ENCODE measurements at places on chromosomes 2 and 18.

DNA sequence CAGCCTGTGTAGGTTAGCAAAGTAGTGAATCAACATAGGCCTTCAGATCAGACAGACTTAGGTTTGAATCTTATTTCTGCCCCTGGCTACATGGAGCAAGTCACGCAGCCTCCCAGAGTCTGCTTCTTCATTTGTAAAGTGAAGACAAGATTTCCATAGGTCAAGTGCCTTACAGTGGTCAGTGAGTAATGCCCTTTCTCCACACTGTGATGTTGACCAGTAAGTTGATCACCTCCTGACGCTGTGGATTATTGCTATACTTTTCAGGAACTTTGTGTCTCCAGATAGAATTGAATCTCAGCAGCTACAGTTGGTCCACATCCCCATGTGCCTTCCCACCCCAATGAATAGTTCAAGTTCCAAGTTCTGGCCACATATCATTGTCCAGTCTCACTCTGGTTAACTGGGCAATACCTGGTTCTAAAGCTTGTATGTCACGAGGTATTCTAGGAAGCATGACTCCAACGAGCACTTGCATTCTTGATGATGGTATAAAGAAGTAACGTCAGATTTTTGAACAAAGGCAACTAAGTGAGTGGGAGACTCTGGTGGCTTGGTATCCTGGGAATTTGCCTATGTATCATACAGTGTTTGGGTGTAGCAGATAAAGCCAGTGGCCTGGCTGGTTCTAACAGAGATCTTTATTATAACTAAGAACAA is 2.1 kb upstream of the CLIP4 start:
- no peak for DNase-seq

DNA sequence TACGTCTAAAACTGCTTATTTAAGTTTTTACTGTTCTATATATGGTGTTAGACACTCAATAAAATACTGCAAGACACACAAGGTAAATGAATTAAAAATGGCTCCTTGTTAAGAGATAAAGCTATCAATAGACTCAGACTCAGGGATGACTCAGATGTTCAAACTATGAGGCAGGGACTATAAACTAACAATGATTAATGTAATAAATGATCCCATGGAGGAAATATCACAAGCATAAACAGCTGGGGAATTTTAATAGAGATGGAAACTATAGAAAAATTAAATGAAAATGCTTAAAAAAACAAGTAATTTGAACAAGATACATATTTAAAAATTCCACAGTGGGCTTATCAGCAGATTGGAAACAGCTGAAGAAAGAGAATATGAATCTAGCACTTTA is 650.8 kb downstream of the DCDC2C start:
- DNase-seq: no peak

- no peak for DNase-seq
These were observed 184.1 kb upstream of the FN1 start for GRCh38 chr2:215619989-215620388.

GRCh38 chr2:3242747-3243369 is 134.8 kb downstream of the EIPR1 start:
- no peak for DNase-seq

GRCh38 chr2:70897977-70898226 is 37.8 kb upstream of the ATP6V1B1 start:
- no peak for DNase-seq

DNA sequence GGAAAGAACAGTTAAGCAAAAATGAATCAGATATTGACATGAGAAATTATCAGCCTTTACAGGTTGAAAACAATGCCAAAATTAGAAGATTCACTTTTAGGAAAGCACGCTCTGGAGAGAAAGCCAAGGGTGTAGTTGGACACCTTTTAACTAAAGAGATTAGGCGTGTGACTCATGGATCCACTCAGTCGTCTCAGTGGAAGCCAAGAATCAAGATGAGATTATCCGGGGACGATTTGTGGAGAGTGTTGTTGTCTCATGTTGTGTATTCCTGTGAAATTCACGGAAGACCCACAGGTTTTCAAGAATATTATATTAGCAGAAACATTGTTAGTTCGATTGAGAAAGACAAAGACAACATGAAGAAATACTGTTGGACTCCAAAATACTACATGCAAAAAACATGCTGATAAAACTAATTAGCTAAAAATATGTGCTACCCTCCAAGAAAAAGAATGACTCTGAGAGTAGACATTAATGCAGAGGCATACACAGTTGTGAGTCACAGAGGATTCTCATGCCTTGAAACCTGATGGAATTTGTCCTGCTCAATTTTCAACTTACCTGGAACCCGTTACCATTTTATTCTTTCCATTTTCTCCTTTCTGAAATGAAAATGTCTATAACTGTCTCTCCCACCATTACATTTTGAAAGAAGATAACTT is 192.1 kb upstream of the RND3 start:
- no peak for DNase-seq

DNA sequence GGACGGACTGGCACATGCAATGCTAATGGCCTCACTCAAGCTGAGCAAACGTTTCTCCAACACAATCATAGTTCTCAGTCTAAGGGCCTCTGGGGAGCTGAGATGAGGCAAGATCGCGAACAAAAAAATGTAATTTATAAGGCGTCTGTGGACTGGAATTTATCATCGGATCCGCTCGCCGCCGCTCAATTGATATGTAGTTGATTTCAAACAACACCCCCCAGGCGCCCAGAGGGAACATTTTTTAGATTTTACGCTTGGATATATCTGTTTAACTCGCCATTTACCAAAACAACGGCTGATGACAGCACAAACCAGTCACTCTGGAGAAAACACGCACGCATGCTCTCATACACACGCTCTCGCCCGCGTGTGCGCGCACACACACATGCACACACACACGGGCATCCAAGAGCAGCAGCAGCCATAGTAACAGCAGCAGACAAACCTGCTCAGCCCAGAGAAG is 335.8 kb downstream of the SMAD2 start:
- no peak for DNase-seq

DNA sequence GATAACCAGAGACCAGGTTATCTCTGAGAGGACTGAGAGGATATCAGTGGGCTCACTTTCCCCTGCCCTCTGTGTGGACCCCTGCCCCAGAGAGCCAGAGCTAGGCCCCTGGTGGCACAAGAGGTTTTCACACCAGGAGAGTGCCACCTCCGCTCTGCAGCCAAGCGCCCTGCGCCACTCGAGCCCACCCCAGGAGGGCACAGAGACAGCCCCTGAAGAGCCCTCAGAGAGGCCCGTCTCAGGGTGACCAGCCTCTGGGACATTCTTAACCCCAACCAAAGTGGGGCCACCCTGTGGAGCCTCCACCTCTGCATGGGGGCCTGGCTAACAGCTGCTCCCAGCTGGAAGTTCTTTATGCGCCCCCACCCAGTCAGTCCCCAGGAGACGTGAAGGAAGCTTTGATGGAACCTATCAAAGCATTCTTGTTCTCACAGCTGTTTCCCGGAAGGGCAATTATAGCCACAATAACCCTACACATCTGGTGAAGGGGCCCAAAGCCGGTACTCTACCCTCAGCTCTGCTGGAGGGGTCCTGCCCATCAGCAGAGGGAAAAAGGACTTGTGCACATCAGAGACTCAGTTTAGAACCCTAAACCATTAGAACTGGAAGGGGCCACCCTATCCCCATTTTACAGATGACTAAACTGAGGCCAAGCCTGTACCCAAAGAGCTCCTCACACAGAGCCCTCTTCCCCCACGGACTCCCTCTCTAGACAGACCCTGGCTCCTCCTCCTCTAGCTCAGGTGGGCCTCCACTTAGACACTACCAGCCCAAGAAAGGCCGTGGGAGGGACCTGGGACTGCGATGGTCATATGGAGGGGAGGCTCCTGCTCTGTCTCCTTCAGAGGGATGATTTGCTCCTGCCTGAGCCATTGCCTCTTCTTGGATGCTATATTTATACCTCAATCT is 101.1 kb downstream of the ZFP36L2 start:
- DNase-seq: no peak

GRCh38 chr2:241112592-241112991 is 10.5 kb upstream of the MTERF4 start:
- DNase-seq: peak; percentile 78

- DNase-seq: no peak
These were observed 75.8 kb upstream of the SLC14A2 start for GRCh38 chr18:45539491-45539891.

GRCh38 chr2:196252408-196253115 is 81.2 kb upstream of the STK17B start:
- no peak for DNase-seq

- no peak for DNase-seq
These were observed 112.2 kb upstream of the TTC39C start for GRCh38 chr18:23902396-23902795.

GRCh38 chr18:57253903-57254302 is 98.5 kb upstream of the ST8SIA3 start:
- no peak for DNase-seq

DNA sequence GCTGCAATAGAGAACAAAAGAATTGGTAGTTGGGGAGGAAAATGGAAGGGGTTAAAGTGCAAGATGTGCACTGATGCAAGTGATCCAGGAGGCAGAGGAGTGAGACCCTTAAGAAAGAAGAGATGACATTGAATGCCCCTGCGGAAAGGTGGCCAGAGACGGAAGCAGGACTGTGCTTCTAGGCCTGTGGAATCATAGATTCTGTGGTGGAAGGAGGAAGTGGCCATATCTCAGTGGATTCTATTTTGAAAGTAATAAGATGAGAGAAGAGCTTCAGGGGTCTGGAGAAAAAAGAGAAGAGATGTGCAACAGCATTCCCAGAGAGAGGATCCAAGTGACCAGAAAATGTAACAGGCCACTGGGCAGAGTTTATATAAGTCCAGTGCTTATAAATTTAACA is 18.6 kb upstream of the GYPC start:
- DNase-seq: no peak

DNA sequence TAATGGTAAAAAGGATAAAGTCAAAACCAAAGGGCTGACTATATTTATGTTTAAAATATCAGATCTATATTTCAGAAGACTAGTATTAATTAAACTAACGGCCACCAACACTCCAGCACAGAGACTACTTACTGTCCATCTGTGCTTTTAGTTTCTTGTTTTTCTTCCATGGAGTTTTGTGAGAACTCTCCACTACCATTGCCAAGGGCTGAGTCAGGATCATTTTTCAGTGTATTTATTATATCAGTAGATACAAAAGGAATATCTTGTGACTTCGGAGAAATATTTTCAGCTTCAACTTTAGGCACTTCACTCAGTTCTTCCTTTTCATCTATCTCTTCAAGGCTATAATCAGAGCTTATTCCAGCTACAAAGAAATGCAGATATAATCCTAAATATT is 79.1 kb upstream of the GRB14 start:
- no peak for DNase-seq

- no peak for DNase-seq
These were observed 29.6 kb downstream of the SH3BP4 start for GRCh38 chr2:234981197-234982095.

- no peak for DNase-seq
These were observed 29.1 kb downstream of the TMEM131 start for GRCh38 chr2:97966545-97967215.

- no peak for DNase-seq
These were observed 325.9 kb upstream of the SLC39A10 start for GRCh38 chr2:195331129-195331528.

GRCh38 chr18:33697498-33697897 is 119.5 kb downstream of the ASXL3 start:
- no peak for DNase-seq

DNA sequence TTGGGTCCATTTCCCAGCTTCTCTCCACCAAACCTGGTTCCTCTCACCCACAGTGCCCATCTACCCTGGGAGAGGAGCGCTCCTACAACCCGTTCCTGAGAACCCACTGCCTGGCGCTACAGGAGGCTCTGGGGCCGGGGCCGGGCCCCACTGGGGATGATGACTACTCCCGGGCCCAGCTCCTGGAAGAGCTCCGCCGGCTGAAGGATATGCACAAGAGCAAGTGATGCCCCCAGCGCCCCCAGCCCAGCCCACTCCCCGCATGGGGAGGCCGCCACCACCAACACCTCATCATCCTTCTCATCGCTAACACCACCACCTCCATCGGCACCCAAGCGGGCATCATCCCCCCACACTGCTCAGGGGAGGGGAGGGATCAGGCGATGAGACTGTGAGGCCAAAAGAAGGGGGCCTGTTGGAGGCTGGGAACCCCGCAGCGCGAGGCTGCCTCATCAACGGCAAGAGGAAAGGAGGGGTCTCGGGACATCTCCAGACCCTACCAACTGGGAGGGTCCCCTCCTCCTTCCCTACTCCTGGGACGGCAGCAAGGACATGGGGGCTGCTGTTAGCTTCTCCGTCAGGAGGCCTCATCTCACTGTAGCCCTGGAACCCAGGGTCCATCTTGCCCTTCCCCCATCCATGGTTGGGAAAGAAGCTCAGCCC is 11.8 kb upstream of the CATIP start:
- no peak for DNase-seq

DNA sequence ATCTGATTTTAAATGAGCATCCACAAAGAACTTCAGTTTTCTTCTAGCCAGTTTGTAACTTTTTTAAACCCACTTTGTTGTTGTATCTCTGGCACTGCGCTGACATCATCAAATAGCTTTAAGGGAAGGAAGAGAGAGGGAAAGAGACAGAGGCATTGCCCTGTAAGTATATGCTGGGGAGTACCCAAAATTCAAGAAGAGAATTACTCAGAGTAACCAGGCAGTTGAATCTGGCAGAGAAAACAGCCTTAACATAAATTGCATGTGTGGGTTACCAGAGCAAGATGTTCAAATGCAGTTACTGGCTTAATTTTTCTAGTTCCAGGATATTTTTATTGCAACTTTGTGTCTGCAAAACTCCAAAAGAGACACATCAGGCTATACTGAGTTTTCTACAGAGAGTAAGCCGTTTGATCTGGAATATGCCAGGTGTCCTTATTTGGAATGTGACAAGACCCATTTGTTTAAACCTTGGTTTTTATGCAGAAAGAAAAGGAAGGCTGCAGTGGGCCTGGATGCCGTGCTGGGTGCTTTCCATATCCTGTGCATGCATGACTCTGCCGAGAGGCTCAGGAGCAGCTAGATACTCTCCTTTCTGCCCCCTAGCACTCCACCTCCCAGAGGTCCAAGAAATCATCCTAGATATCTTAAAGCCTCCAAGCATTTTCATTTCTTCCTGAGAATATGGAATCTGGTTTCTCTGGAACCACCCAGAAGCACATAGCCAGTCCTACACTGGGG is 93.7 kb downstream of the MAPRE2 start:
- no peak for DNase-seq

GRCh38 chr2:142681952-142682351 is 195.5 kb upstream of the KYNU start:
- DNase-seq: no peak

DNA sequence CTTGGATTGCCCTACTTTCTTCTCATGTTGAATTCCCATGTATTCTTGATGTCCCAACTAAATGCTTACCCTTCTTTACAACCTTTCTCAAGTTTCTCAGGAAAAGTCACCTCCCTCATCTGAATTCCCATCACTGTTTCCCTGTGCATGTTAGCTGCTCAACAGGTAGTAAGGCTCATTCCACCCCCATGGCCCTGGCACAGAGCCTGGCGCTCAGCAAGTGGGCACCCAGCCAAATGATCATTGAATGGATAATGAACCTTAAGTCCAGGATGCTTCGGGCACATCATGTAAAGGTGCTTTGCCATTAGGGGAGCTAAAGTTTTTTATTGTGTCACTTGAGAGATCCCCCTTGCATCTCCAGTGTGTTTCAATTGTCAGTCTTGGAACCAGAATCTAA is 124.0 kb downstream of the PKP4 start:
- no peak for DNase-seq
